ENCODE measurements at places on chromosomes 4 and X. TPM values are rescaled to one million over a fixed set of nuclear protein-coding genes. Genes with fewer than 3 reads are reported as not detected.

DNA sequence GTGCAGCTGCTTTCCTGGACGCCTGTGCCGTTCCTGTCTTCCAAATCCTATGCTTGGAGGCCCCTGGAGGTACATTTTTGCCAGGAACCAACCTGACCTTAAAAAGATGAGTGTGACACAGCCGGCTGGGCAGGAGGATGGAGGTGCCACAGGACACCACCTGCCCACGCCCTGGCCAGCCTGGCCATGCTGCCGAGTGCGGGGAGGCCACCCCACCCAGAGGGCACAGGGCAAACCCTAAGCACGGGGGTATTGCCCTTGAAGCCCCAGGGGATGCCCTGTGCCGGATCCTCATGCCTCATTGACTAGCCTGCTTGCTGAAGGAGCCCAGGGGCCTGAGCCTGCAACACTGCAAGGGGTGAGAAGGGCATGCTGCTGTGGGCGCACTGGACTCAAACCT, 20.1 kb downstream of the FGFR3 start:
- no peak for ATAC-seq

- no peak for ATAC-seq
Measured at GRCh38 chr4:13218326-13218958, 265.7 kb downstream of the RAB28 start.

- no peak for ATAC-seq
Measured at GRCh38 chr4:5463936-5464650, 244.3 kb downstream of the EVC2 start.

BEX5 gene
- 0.80 TPM for total RNA-seq

GAB1 gene
- 30.2 TPM for total RNA-seq

NHS gene
- 2.5 TPM for total RNA-seq
